NCI-H2171 (cell line): ENCODE measurements at places on chromosomes 4 and X.

- DNase-seq = peak; percentile 44
Measured at GRCh38 chrX:40945361-40945713, 139.9 kb upstream of the USP9X start.

DNA sequence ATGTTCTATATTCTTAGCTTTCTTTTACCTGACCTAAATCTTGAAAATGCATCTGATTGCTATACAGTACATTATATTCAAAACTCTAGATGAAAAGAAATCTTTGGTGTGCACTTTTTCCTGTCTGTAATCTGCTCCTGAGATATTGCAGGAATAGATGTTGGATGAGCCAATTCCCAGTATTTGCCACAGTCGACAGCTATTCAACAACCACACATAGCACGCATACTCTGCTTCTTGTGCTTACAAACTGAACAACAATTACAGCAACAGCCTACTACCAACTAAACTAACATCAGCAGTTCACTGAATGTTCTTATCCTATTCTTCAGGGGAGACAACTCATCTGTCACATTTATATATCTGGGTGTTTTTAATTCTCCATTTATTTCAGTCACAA is 573.9 kb upstream of the GRID2 start:
- no peak for DNase-seq

- DNase-seq = no peak
Measured at GRCh38 chrX:123277347-123277746, 93.3 kb downstream of the GRIA3 start.

DNA sequence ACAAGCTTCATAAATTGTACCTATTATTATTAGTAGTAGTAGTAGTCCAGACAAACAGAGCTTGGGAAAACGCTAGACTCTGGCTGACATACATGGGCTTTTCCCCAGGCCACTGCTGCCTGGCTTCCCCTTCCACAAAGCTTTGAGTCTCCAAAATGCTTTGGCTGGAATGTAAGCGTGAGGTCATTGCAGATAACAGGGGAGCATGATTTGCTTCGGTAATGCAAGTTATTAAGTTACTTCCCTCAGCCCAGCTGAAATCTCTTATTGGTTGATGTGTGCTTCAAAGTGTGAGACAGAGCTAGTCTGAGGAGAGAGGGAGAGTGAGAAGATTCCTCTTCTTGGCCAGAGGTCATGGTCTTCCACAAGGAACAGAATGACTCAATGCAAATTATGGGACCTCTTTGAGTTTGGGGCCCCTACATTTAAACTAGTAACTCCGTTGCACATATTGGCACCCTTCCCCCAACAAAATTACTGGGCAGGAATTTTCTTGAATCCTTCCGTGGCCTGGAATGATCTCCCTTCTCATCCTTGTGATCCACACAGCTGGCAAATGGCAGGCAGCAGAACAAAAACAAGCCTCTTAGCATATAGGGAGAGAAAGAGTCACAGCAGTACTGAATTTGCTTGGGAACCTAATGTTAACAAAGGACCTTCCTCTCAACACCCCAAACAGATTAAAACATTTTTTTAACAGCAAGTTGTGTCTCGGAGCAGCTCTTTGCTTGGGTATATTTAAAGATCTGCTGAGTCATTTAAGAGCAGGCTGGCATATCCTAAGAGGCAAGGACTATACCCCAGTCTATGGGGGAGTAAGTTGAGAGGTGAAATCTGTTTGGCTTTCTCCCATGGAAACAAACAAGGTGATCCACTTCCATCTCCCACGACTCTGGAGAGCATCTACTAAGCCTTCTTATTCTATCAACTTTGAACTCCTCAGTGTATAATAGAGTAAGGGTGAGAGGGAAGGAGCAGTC is 19.9 kb downstream of the AR start:
- DNase-seq = no peak
